ENCODE measurements at places on chromosomes 3 and 15. TPM values are rescaled to one million over a fixed set of nuclear protein-coding genes. Genes with fewer than 3 reads are reported as not detected.

RPL29 gene
- total RNA-seq: 1,551 TPM

BUB1B gene
- 51.1 TPM for total RNA-seq

GABRB3 gene
- not detected for total RNA-seq

TLR9 gene
- not detected for total RNA-seq

ARGFX gene
- total RNA-seq: not detected

GOLGA6B gene
- total RNA-seq: not detected

ASB14 gene
- not detected for total RNA-seq

C3orf62 gene
- total RNA-seq: 0.80 TPM

TMEM212 gene
- total RNA-seq: not detected

Measured in mammary microvascular endothelial cell (primary cell).